ENCODE measurements at places on chromosomes 12 and 14. TPM values are rescaled to one million over a fixed set of nuclear protein-coding genes. Genes with fewer than 3 reads are reported as not detected.

Gene TMTC1
- total RNA-seq = 5.1 TPM

Gene PTCSC3
- total RNA-seq = not detected

Gene SCN8A
- under 0.01 TPM for total RNA-seq

Gene KCTD10
- 36.8 TPM for total RNA-seq

Gene PTPRQ
- not detected for total RNA-seq
